ENCODE measurements at places on chromosomes 11 and 22.
A peak's percentile ranks its signal among the peaks of the same experiment; 100 is the strongest.

DNA sequence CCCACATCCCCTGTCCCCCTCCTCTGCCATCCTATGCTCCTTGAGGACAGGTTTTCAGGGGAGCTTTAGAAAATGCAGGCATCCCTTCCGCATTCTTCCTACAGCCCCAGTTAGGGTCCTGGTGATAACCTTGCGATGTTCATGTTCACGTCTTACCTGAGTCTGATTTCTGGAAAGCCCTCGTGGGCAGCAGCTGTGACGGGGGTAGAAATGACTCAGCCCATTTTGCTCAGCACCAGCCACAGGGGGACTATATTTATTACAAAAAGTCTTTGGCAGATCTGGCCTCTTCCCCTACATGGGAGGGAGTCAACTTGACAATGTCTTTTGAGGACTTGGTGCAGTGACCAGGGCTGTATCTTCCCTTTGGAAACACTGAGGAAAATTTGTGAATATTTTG, 12.3 kb downstream of the PKNOX2 start:
- no peak for DNase-seq

DNA sequence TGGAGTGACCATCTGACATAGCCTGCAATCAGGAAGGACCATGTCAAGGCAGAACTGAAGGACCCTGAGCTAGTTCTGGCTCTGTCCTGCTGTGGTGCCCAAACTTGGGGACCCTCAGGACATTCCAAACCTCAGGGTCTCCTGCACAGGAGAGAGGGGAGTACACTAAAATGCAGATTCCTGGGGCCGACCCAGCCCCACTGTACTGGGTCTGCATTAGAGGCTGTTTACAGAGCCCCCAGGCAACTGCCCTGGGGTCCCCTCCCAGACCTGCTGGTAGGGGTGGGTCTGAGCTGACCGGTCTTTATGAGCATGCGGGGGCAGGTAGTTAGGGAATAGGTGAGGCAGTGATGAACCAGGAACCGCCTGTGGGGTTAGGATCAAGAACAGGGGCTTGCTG, 6.8 kb downstream of the TRPM5 start:
- no peak for DNase-seq

- no peak for DNase-seq
These were observed 1430.1 kb downstream of the LRRC4C start for GRCh38 chr11:40029391-40029790.

DNA sequence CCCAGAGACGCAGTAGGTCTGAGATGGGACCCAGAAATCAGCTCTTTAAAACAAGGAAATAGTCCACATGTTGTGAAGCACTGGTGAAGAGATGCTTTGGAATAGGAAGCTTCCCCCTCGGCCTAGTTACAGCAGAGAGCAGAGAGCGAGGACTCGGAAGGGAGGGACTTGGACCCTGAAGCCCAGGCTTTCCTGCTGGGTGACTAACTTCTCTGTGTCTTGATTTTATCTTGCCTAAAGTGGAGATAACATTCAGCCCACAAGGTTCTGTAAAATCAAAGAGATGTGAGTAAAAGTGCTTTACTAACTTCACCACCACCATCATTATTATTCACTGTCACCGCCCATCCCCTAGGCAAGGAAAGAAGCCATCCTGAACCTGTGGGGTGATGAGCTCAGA, 58.4 kb downstream of the THAP12 start:
- DNase-seq: no peak

GRCh38 chr22:32745251-32745995, 56.1 kb upstream of the TIMP3 start:
- DNase-seq: no peak

DNA sequence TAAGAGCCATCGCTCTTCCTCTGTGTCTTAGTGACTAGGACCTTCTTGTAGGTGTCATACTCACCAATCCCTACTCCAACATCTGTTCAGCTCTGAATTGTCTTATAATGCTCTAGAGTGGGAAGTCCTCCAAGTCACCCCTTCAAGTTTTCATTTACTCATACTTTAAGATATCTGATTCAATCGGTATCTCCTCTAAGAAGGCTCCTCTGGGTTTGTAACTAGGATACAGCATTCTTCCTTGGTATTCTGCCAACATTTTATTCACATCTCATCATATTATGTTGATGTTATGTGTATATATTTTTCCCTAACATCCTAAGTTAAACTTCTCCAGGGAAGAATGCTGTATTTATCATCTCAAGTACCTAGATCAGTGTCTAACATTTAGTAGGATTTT, 662.1 kb downstream of the NTM start:
- no peak for DNase-seq

DNA sequence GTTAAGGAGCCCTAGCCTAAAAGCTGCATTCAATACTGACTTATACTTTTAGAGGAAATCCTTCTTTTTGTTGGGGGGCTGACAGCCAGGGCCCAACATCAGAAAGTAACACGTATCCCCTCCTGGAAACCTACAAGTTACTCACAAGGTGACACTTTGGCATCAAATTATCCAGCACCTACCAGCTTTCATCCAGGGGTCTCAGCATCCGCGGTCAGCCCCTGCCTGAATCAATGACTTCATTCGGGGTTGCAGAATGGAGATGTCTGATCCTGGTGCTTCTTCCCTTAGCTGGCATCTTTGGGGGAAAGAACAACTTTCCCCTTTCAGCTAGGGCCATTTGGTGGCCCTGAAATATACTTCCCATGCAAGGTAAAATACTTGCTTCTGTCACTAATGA, 5.3 kb upstream of the NAP1L4 start:
- no peak for DNase-seq

DNA sequence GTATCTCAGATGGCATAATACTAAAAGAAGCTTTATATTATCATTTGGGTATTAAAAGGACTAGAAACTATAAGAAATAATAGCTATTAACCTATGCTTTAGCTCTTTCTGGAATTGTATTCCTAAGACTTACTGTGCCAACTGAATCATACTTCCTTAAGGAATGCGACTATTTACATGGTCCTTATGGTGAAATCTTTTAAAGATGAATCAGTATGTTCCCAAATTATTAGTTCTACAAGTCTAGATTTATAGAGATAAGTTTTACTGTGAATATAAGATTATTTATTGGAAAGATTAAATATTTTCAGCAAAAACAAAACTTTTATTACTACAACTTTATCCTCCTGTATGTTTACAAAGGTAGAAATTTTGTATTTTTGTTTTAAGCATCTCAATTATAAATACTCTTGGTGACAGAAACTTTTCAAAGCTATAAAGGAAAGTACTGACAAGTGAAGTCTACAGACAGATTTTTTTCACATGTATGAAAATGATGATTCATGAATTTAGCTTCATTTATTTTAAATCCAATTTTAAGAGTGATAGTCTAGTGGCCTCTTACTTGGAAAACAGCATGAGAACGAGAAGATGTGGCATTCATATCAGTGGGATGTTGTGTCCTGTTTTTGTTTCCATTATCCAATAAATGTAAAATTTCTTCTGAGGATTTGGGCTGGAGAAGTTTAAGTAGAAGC, 17.8 kb downstream of the KIF18A start:
- no peak for DNase-seq

DNA sequence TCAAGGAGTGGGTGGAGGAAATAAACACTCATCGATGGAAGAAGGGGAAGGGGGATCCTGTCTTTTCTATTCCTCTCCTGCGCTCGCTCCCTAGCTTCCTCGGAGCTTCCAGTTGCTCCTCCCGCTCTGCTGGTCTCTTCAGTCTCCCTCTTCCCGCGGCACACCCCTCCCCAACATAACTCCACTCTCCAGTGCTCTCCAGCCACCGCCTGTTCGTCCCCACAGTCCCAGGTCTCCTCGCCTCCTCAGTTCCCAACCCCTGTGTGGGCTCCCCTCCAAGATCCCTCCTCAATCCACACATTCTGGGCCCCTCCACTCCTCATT, 438 bp downstream of the ZW10 start:
- DNase-seq: no peak

GRCh38 chr11:134069426-134070341, 812 bp downstream of the JAM3 start:
- DNase-seq: no peak

DNA sequence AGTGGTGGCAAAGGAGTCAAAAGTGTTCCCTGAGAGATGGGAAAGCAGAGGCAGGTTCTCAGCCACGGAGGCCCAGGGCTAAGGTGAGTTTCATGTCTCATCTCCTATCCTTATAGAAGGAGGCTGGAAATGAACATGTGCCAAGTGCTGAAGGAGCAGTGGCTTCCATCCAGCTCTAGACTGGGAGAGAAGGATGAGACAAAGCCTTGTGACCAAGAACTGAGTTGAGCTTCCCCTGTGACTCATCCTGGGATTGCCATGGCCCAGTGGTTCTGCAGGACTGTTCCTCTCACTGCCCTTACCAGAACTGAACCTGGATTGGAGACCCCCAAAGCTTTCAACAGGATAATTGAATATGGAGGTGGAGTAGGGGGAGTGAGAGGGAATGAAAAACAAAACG, 16.7 kb upstream of the OR9Q1 start:
- no peak for DNase-seq

GRCh38 chr11:92101920-92102319, 122.7 kb upstream of the FAT3 start:
- no peak for DNase-seq

DNA sequence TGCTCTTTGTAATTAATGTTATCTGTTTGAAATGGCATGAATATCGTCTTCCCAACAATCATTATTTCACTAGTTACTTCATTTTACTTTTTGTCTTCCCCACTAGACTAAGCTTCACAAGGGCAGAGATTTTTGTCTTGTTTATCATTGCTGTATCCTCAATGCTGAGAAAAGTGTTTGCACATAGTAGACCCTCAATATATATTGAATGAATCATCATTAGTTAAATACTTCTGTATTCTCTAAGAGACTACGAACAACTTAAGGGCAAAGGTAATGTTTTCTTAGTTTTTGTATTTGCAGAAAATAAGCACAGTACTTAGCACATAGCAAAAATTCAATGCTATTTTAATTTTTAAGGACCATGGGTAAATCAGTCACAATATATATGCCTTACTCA, 95.9 kb downstream of the CCDC73 start:
- DNase-seq: no peak

- DNase-seq: no peak
These were observed 31.5 kb upstream of the MYO18B start for GRCh38 chr22:25710501-25710900.

DNA sequence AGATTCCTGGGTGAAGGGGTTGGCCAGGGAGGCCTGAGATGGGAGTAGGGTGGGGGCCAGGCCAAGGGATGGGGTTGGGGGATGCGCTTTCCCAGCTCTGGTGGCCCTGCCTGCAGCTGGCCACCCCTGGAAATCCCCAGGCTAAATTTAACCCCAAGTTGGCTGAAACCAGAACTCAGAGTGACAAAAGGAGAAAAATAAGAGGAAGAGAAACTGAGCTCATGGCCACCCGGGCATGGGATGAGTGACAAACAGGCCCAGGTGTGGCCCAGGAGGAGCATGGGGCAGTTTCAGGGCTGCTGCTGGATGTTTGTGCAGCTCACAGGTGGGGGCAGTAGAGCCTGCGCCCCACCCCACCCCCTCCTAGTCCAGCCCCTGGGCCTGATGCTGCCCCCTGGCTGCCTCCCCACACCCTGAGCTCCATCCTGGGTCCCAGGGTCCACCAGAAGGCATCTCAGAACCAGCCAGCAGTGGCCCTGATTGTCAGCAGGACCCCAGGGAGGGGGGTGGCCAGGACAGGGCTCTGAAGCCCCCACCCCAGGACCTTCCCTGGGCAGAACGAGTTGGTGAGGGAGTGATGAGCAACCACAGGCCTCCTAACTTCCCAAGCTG, 48.0 kb downstream of the IGLL5 start:
- peak; percentile 47 for DNase-seq

DNA sequence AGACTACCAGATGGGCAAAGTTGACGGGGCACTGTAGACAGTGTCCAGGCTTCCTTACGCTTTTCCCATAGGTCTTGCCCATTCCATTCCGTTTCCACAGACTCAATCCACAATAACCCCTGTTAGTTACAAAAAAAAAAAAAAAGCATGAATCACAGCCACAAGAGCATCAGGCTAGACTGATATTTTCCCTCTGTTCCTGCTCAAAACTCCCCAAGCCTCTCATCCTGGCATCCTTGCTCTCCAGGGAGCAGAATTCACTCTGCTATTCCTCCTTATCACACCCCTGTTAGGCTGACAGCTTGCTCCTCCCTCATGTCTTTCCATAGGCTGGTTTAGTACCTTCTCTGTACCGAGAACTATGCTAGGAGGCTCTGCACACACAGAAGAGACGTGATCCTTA, 42.2 kb downstream of the TMEM123 start:
- DNase-seq: no peak

DNA sequence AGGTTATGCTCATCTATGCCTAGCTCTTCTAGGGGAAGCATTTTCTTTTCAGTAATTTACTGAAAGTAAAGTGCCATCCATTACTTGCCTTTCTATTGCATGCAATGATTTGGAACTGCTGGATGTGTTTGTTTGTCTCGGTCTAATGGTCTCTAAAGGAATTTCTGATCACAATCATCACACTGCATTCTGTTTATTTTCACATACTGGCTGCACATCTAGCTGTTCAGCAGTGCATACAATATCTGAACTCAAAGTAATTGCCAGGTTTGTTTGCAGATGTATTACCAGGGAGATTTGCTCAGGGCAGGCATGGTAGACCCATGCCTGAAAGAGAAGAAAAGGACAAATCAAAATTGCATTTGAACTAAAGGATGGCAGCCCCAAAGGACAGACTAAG, 36.4 kb upstream of the CWF19L2 start:
- no peak for DNase-seq

DNA sequence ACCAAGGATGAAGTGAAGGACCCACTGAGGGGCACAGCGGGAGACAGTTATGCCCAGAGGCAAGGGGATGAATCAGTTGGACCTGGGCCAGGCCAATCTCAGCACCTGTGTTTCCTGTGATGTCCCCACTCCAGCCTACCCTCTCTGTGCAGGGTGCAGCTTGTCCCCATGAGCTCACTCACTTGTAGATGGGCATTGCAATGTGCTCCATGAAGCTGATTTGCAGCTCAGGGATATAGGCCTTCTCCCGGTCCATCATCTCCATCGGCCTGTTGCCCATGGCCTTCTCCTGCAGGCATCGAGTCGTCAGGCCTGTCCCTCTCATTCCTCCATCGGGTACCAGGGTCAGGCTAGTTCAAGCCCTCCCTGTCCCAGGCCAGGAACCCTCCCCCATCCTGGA, 96.2 kb downstream of the PDE2A start:
- DNase-seq: no peak

- DNase-seq: no peak
These were observed 2.3 kb upstream of the TMEM45B start for GRCh38 chr11:129813231-129813791.

- DNase-seq: no peak
These were observed 583.3 kb upstream of the TENM4 start for GRCh38 chr11:80024119-80024518.

- DNase-seq: no peak
These were observed 4.1 kb downstream of the ROBO3 start for GRCh38 chr11:124869331-124869730.

GRCh38 chr11:71397331-71397860, 50.8 kb downstream of the DHCR7 start:
- DNase-seq: no peak

DNA sequence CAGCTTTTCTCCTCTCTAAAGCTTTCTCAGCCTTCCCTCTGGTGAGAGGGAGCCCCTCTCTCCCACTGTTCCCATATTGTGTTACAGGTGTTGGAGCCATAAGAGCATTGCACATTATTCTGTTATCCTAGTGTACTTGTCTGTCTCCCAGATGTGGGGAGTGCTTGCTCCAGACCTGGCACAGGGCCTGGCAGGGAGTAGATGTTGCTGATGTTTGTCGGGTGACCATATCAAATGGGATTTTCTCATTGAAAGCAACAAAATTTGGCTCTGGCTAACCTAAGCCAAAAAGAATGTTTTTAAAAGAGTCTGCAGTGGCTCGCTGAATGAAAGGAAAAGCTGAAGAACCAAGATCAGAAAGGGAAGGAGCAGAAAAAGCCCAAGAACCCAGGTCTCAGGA, 41.1 kb downstream of the CYB5R2 start:
- DNase-seq: no peak

GRCh38 chr11:2734181-2735052, 34.6 kb upstream of the KCNQ1OT1 start:
- DNase-seq: no peak

Data from common myeloid progenitor, CD34-positive (primary cell).